ENCODE measurements at places on chromosomes 4 and X. TPM values are rescaled to one million over a fixed set of nuclear protein-coding genes. Genes with fewer than 3 reads are reported as not detected.

The PCDH18 gene
- polyA plus RNA-seq, result 2.2 TPM

The ALB gene
- 3.9 TPM for polyA plus RNA-seq

The VAMP7 gene
- 18.9 TPM for polyA plus RNA-seq

The HHIP gene
- polyA plus RNA-seq, result 5.3 TPM

The ALPK1 gene
- polyA plus RNA-seq, result 0.85 TPM

The CT45A1 gene
- polyA plus RNA-seq, result not detected

The AFM gene
- polyA plus RNA-seq, result not detected

The DGKK gene
- polyA plus RNA-seq, result not detected

The AKAP17A gene
- 13.1 TPM for polyA plus RNA-seq

The ATP2B3 gene
- polyA plus RNA-seq, result 7.2 TPM

The NUP62CL gene
- 1.1 TPM for polyA plus RNA-seq

The XKRX gene
- not detected for polyA plus RNA-seq

The ADH6 gene
- not detected for polyA plus RNA-seq

The ZCCHC12 gene
- polyA plus RNA-seq, result 4.0 TPM

The SPIN2A gene
- 0.73 TPM for polyA plus RNA-seq

The ADRA2C gene
- 2.0 TPM for polyA plus RNA-seq

The AWAT2 gene
- polyA plus RNA-seq, result not detected

The SPANXD gene
- not detected for polyA plus RNA-seq

The CT45A3 gene
- polyA plus RNA-seq, result 0.42 TPM

The CACNA1F gene
- polyA plus RNA-seq, result 1.4 TPM

The AMTN gene
- polyA plus RNA-seq, result not detected

The SMC1A gene
- polyA plus RNA-seq, result 98.5 TPM

The PLCXD1 gene
- 9.3 TPM for polyA plus RNA-seq

The DSPP gene
- polyA plus RNA-seq, result not detected

The HTN3 gene
- polyA plus RNA-seq, result not detected

The ZNF157 gene
- 1.6 TPM for polyA plus RNA-seq

The CXCL10 gene
- not detected for polyA plus RNA-seq

The MAGEA11 gene
- polyA plus RNA-seq, result not detected

The YY2 gene
- polyA plus RNA-seq, result 0.22 TPM

The SPATA18 gene
- 3.6 TPM for polyA plus RNA-seq

The TLR6 gene
- 0.10 TPM for polyA plus RNA-seq

The LNX1 gene
- 6.6 TPM for polyA plus RNA-seq

The EXOC1L gene
- polyA plus RNA-seq, result not detected
